ENCODE measurements at places on chromosomes 12 and 14.

GRCh38 chr12:53829130-53829819, 77.5 kb upstream of the CISTR start:
- no peak for DNase-seq

GRCh38 chr14:100372357-100373048, 49.4 kb downstream of the SLC25A47 start:
- DNase-seq: peak; percentile 28

GRCh38 chr12:94798113-94798512, 147.8 kb upstream of the TMCC3 start:
- no peak for DNase-seq

GRCh38 chr14:103078860-103079587, 5.0 kb upstream of the LBHD2 start:
- DNase-seq: no peak

GRCh38 chr14:70665448-70666360, 24.0 kb downstream of the TTC9 start:
- peak; percentile 87 for DNase-seq

DNA sequence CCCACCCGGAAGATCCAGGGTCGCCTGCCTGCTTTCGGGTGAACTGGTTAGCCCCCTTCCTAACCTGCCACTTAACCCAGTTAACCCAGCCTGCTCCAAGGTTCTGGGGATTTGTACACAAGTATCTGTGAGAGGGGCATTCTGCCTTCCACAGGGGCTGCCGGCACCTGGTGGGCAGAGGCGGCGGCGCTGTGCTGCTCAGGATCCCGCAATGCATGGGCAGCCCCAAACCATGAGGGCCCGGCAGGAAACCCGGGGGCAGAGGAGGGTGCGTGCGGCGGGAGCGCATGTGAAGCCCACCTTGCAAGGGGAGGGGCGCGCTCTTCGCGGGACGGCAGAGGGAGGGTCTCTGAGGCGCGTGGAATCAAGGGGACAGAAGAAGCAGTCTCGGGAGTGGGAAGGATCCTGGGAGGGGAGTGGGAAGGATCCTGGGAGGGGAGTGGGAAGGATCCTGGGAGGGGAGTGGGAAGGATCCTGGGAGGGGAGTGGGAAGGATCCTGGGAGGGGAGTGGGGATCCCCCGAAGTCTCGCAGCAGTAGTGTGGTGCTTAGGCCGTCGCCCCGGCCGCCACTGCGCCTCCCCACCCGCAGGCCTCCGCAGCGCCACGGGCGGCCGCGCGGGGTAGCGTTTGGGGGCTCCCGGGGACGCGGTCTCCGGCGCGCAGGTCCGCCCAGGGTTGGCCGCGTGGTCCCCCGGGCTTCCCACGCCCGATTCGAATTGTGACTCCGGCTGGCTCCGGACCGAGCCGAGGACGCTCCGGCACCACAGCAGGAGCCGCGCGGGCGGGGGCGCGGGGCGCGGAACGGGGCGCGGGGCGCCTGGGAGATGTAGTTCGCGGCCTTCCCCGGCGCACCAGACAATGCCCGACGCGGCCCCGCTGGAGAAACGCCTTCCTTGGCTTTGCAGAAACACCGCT, 4.9 kb upstream of the MTA1 start:
- peak; percentile 62 for DNase-seq

- no peak for DNase-seq
Observed at GRCh38 chr14:20428010-20428365, 8.0 kb downstream of the KLHL33 start.

- DNase-seq: no peak
Observed at GRCh38 chr14:55332654-55333570, 61.7 kb downstream of the FBXO34 start.

GRCh38 chr12:78698747-78699146, 165.8 kb upstream of the SYT1 start:
- peak; percentile 58 for DNase-seq

GRCh38 chr12:53207042-53207441, at the start of gene ITGB7:
ITGB7 (minus strand) TSS chr12:53207251; CDS start chr12:53200443, 6,808 bp downstream.
- DNase-seq: no peak

GRCh38 chr14:26589925-26590324, 7.9 kb downstream of the NOVA1 start:
- DNase-seq: no peak

DNA sequence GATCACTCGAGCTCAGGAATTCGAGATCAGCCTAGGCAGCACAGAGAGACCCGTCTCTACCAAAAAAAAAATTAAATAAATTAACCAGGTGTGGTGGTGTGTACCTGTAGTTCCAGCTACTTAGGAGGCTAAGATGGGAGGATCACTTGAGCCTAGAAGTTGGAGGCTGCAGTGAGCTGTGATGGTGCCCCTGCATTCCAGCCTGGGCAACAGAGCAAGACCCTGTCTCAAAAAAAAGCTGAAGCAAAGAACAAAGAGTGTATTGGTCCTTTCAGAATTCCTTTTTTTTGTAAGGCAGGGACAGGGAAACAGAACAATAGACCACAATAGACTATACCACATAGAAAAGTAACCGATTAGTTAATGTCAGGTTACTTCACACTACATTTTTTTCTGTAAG, 47.4 kb downstream of the MARK3 start:
- no peak for DNase-seq

DNA sequence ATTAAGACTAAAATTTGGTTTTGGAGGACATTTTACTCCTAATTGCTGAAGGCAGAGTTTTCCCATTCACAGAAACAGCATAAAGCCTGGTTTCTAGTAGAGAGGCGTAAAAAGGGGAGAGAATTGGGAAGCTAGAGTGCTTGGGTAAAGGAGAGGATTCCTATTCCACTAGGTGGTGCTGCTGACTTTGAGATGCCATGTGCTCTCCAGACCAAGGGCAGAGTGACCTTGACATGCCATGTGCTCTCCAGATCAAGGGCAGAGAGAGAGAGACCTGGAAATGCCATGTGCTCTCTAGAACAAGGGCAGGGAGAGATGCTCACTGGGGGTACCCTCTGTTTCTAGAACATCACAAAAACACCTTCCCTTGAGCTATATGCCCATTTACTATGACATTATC, 176.2 kb upstream of the PDZRN4 start:
- DNase-seq: no peak

- DNase-seq: no peak
Observed at GRCh38 chr14:32319368-32320049, 9.6 kb upstream of the AKAP6 start.

DNA sequence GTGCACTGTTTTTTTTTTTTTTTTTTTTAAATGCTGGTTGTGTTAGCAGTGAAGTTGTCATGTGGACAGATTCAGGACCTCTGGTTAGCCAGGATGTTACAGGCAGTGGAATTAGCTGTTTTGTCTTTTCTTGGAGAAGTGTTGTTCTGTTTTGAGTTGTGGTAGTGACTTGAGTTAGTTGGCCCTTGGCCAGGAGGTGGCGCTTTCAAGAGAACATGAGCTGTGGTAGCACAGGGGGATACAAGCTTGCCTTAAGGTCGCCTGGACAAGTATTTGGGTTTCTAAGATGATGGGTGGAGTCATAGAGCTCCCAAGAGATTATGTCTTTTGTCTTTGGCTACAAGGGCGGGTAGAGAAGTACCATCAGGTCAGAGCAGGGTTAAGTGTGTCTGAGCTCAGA, 33.3 kb upstream of the CCDC198 start:
- DNase-seq: no peak

DNA sequence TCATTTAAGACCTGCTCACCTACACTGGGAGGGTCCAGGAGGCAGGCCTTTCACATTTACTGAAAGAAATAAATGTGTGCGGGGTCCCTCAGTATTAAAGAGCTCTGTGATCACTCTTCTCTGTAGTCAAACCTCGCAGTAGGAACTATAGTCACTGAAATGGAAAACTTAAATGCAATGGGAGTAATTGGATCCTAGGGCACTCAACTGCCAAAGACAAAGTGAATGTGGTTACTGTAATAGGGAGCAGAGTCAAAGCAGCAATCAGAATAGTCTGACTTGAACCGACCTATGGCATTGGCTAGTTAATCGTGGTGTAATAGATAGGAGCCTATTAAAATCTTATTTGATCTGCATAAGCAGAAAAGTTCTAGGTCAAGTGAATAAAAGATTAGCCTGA, 26.6 kb upstream of the DYRK2 start:
- no peak for DNase-seq
